ENCODE measurements at places on chromosomes 16 and 17.

- DNase-seq, result no peak
These were observed 297.1 kb upstream of the KIF2B start for GRCh38 chr17:53525590-53525989.

DNA sequence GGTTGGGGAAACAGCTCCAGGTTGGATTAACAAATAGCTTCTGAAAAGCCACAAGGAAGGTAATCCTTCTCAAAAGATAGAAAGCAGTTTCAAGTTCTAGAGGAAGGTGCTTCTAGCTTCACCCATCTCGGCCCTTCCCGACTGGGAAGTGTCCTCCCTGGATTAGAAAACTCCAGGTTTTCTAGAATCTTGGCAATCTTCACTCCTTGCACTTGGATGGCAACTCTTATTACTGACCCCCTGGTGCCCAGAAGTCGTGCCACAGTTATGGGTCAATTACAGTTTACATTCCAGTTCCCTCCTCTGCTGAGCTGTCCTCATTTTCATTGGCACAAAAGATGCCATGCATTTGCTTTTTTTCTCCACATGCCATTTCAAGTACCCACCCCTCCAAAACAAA, 65.6 kb downstream of the SMG6 start:
- no peak for DNase-seq

DNA sequence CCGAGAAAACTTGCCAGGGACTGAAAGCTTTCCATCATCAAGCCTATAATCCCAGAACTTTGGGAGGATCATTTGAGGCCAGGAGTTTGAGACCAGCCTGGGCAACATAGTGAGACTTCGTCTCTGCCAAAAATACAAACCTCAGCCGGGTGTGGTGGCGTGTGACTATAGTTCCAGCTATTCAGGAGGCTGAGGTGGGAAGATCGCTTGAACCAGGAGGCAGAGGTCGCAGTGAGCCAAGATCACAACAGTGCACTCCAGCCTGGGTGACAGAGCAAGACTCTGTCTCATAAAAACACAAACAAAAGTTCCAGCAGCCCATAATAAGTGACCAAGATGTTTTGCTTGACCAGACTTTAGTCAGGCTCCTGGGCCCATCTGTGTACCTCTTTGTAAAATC, 1.9 kb downstream of the MEAK7 start:
- DNase-seq, result no peak

GRCh38 chr16:23131931-23132621, 17.2 kb downstream of the USP31 start:
- no peak for DNase-seq

GRCh38 chr17:48549281-48549630, 4.3 kb upstream of the HOXB2 start:
- no peak for DNase-seq

DNA sequence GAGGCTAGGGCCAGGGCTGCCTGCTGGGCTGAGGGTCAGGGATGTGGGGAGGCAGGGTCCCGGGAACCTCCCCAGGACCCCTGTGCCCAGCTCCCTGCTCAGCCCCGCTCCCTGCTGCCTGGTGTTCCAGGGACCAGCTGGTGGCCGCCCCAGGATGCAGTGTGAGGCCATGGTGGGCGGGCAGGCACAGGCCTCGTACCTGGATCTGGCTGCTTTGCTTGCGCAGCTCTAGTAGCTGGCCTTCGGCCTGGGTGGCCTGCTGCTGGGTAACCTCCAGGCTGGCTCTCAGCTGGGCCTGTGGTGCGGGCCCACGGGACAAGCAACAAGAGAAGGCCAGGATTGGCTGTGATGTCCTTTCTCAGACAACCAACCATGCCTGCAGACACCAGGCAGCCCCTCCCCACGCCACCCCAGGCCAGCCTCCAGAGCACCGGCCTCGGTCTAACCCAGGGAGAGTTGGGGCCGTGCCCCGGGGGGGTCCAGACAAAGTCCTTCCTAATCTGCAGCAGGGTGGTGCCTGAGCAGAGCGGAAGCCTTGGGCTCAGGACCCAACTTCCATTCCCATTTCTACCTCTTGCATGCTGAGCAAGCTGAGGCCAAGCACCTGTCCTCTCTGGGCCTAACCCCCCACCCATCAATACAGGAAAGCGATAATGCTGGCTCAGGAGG, 4.1 kb downstream of the TRIM65 start:
- no peak for DNase-seq

DNA sequence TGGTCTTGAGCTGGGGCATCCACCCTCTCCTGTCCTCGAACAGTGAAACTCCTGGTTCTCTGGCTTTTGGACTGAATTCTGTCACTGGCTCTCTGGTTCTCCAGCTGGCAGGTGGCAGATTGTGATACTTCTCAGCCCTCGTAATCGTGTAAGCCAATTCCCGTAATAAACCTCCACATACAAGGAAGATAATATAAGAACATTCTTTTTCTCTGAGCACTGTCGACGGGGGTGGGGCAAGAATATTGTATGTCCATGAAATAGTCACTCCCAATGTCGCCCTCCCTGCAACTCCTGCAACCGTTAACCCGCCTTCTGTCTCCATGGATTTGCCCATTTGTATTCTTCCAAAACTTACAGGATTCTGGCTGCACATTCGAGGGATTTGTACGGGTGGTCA, 39.2 kb upstream of the RPH3AL start:
- DNase-seq, result no peak

GRCh38 chr17:75909051-75909811, 4.5 kb upstream of the MRPL38 start:
- no peak for DNase-seq

DNA sequence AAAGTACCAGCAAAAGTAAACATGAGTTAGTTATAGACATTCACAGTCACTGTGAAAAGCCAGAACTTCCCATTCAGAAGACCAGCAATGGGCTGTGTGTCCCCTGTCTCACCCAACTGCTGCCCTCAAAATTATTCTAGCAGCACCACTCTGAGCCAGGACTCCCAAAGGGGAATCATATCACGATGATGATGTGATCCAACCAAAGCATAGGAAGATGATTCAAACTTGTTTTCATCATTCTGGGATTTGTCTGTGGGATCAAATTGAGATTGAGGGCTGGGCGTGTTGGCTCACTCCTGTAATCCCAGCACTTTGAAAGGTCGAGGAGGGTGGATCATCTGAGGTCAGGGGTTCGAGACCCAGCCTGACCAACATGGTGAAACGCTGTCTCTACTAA, 6.4 kb upstream of the NAT9 start:
- DNase-seq, result no peak

GRCh38 chr17:12545877-12546513, 119.7 kb upstream of the MYOCD start:
- peak; percentile 67 for DNase-seq

DNA sequence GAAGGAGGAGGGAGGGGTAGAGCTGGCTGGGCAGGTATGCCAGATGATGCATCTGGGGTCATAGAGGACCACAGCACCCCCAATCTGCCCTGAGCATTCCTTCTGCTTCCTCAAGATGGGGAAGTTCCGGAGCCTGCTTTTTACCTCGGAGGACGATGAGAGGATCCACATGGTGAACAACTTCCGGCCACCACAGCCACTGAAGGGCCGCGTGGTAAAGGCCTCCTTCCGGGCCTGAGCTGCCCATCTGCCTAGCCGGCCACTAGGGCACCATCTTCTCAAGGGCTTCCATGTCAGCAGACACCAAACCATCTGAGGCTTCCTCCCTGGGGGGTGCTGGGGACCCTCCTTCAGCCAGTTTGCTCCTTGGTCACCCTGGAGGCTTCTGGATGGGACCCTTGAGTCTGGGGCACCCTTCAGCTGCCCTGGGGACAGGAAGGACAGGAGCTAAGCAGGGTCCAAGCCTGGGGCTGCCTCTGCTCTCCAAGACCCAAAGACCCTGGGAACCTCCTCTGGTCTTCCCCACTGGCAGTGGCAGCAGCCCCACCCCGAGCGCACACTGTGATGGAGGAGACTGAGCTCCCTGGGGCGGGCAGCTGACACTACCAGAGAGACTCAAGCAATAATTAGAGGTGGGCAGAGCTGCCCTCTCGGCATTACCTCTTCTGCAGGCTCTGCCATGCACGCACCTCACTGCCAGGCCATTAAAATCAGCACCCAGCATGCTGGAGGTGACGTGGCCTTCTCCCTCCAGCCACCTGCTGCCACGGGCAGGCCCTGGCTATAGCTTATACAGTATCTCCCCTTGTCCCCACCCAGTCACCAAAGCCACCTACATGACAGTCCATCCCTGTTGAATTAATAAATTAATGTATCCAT, 9.3 kb downstream of the CA7 start:
- DNase-seq, result peak; percentile 35

- no peak for DNase-seq
These were observed 104.5 kb upstream of the CIBAR2 start for GRCh38 chr16:85216522-85217375.

DNA sequence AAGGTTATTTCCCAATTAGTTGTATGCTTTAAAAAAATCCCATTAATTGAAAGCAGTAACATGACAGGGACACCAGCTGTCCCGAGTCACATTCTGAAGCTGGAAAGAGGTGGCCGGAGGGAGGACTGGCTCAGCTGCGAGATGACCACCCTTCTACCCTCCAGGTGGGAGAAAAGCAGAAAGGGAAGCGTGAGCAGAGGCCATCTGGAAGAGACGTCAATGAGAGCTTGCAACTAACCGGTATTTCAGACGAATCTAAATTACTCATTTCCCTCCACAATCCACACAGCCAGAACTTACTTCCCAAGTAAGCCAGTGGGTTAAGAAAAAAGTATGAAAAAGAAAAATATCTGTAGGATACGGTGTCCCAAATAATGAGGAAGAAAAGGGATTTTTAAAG, 28.5 kb upstream of the SLC38A8 start:
- no peak for DNase-seq

DNA sequence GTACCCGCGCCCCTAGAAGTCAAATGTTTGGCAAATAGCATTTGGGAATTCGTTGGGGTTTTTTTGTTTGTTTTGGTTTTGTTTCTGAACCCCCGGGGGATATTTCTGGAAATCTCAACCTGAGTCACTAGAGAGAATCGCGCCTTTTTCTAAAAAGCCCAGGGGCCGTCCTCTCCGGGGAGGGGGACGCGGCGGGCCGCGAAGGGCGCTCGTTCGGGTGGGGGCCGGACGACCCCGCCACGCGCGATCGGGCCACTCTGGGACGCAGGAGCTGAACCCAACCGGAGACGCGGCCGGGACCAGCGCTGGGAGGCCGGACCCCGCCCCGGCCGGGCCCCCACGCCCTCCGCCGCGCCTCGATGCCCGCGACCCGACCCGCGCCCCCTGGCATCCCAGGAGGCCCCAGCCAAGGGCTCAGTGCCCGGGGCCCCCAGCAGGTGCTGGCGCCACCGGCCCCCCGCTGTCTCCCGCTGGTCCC, 302 bp downstream of the LITAF start:
- no peak for DNase-seq

- peak; percentile 90 for DNase-seq
These were observed 2.3 kb downstream of the DLG4 start for GRCh38 chr17:7217113-7217987.

DNA sequence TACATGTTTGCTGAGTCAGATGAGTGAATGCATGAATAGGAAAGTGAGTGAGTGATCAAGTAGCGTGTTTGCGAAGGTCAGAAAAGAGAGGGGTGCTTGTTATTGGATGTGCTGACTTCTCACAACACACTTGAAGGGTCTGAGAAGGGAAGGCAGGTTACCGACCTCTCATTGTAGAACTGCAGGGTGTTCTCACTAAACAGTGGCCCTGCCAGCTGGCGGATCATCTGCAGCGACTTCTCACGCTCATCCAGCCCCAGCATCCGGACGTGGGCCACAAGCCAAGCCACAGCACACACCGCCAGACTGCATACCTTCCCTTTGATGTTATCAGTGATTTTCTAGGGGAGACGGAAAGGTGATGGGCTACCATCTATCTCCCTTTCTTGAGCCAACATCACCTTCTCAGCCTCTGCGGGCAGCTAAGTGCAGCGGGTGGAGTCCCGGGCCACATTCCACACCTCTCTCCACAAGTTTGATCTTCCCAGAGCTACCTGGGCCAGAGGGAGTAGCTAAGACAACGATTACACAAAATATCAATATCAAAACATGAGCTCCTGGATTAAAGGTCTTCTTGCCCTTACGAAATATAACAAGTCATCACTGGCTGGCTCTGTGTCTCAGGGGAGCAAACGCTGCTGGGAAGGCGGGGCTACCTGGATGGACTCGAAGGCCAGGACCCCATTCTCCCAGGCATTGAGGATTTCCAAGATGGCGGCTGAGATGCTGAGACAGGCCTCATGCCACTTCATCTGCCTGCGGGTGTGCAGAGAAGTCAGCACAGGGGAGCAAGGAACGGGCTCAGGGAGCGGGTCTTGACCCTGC, 11.0 kb downstream of the CSF3 start:
- no peak for DNase-seq

- DNase-seq, result no peak
These were observed 1.8 kb downstream of the ZNF48 start for GRCh38 chr16:30397056-30397455.

DNA sequence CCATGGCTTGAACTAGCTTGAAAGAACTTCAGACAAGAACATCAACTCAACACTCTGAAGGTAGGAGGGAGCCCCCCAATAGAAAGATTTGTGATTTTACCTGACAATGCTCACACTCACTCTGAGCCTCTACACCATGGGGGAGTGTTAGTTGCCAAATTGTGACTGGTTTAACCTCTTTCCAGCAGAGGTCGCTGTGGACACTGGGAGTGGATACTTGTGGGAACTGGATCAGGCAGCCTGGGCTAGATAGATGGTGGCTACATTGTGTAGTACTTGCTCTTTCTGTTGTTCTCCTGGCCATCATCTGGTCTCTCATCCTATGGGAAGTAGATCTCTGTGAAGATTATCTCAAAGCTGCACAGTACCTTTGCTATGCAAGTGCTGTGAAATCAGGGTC, 2.9 kb downstream of the SMPD3 start:
- peak; percentile 80 for DNase-seq

DNA sequence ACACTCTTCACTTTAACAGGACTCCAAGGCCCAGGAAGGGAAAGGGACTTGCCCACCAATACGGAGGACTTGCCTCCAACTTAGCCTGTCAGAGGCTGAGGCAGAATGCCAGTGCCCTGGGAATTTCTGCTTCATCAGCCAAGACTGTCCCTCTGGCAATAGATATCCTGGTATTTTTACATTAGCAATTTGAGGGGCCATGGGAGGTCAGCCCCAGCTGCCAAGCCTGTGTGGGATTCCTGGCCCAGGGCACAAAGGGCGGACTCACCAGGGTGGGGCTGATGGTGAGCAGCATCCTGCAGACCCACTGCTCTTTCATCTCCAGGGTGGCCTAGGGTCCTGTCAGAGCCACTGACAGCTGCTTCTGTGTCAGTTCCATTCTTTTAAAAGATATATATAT, 78.3 kb upstream of the CIBAR2 start:
- peak; percentile 84 for DNase-seq

- DNase-seq, result no peak
These were observed 529.0 kb downstream of the KCNJ18 start for GRCh38 chr17:22221344-22221743.

GRCh38 chr17:16569358-16569712, 331 bp upstream of the ZNF287 start:
- no peak for DNase-seq

- no peak for DNase-seq
These were observed 61.9 kb downstream of the ZFHX3 start for GRCh38 chr16:72985995-72986394.

Measured in H7 (cell line).